H54 (cell line): ENCODE measurements at places on chromosomes 1 and 21.

DNA sequence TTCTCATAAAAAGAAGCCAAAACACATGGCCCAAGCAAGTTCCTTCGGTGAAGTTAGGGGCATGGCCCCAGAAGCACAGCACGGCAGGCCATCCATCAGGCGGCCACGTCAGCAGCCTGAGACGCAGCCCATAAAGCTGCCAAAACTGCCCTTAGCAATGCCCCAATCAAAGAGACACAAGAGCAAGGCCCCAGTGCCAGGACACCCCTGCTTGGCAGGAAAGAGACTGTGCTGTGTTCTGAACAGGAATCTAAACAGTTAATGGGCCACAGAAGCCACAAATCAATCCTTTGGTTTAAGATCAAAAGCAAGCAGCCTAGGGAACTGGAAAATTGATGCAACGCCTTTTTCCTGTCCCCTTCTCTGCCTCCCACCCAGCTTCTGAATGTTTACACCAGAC, 497.0 kb upstream of the USP24 start:
- DNase-seq, result no peak

DNA sequence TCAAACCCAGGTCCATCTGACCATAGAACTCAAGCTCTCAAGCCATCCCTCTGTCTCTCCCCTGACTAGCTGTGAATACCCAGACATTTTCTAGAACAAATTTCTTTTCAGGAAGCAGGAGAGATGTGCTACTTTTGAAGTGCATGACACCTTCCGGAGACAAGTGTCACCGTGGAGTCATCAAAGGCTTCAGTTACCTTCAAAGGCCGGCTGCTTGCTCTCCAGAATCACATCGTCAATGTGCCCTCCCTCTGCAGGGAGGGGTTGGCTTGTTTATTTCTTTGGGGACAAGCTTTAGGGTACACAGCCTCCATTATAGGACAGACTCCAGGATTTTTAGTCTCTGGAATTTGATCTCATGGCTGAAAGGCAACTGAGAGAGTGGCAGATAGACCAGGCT, 37.7 kb upstream of the IGSF21 start:
- DNase-seq, result no peak

DNA sequence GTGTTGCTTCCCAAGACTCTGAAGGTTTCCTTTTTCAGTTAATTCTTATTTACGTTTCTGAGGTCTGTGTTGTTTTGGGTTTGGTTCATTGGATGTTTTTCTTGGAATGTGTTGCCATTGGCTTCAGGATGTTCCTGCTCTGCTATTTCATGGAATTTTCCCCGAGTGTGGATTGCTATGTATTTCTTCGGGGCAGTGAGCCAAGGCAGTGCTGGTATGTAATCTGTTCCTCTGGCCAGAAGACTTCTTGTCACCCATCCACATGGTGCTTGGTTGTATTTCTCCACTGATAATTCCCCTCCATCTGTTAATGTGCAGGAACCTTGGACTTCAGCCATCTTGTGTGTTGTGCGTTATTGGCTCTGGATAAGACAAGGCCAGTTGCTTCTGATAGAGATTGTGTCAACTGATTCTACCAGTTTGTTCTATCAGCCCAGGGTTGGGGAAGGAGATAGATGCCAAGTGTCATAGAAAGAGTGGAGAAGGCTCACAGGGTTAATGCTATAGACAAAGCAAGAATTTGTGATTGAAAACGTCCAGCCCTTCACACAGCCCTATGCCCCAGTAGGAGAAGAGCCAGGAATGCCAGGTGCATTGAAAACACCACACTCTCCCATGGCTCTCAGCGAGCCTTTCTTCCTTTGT, 505.2 kb downstream of the PLPP3 start:
- DNase-seq, result no peak

GRCh38 chr1:39737546-39738169, 1.0 kb upstream of the PPIE start:
- no peak for DNase-seq

DNA sequence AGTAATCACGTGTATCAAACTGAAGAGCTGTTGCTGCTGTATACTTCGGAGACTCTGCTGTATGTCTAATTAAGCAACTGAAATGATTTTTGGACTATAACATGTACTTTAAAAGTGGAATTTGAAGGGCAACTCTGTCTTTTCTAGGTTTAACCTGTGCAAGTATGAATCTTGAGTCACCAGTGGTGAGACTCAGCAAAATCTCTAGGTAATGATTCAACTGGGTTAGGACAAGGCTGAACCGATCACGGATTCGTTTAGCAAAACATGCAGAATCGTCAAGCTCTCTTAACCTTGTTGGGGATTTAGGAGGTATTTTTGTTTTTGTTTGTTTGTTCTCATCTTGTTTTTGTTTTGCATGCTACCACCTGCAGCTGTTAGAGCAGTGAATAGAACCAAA, 149.6 kb downstream of the CYYR1 start:
- no peak for DNase-seq

GRCh38 chr1:29498126-29499103, 262.1 kb downstream of the PTPRU start:
- peak; percentile 18 for DNase-seq

DNA sequence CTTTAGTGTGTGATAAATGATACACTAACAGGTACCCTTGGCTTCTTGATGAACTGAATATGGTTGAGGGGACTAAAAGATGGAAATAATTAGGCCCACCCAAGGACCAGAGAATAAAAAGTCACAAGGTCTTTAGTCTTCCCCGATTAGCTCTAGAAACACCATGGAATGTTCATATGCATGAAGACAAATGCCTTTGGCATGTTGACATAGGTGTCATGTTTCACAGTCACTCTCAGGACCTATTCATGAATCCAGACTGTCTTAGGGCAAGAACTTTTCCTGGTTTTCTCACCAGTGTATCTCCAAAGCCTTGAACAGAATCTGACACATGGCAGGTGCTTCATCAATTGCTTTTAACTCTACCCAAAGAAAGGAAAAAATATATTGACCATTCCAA, 412.8 kb downstream of the AJAP1 start:
- no peak for DNase-seq
